ENCODE measurements at places on chromosomes 4 and X.
A peak's percentile ranks its signal among the peaks of the same experiment; 100 is the strongest.

GRCh38 chr4:88993246-88993645 is 63.7 kb downstream of the FAM13A start:
- no peak for DNase-seq

GRCh38 chr4:83247415-83248357 is 36.9 kb downstream of the COQ2 start:
- no peak for DNase-seq

DNA sequence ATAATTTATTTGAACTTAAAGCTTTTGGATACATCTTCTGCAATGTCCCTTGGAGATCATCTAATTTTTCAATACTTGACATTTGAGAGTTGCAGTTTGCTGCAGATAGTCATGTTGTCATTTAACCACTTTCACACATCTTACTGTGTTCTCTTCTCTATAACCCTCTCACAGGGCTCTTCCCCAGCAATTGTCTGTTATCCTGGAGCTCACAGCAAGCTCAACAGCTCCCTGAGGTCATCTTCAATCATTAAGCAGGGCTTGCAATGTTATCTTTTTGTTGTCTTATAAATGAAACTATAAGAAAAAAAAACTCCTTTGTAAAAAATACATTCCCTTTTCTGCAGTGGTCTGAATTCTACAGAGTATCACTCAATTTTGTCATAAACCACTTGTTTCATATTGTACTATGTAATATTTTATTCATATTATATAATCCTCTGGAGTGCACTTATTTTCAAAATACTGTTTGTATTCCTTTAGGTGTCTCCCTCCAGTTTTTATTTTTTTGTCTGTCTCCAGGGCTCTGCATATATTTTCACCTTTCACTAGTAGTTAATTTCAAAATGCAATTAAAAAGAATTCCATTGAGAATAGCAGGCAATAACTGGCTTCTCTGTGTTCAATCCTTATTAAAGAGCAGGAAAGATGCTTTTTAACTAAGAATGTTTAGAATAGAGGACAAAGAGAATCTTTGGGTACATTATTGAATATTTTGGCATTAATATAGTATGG is 106.3 kb upstream of the ARSJ start:
- DNase-seq = no peak

DNA sequence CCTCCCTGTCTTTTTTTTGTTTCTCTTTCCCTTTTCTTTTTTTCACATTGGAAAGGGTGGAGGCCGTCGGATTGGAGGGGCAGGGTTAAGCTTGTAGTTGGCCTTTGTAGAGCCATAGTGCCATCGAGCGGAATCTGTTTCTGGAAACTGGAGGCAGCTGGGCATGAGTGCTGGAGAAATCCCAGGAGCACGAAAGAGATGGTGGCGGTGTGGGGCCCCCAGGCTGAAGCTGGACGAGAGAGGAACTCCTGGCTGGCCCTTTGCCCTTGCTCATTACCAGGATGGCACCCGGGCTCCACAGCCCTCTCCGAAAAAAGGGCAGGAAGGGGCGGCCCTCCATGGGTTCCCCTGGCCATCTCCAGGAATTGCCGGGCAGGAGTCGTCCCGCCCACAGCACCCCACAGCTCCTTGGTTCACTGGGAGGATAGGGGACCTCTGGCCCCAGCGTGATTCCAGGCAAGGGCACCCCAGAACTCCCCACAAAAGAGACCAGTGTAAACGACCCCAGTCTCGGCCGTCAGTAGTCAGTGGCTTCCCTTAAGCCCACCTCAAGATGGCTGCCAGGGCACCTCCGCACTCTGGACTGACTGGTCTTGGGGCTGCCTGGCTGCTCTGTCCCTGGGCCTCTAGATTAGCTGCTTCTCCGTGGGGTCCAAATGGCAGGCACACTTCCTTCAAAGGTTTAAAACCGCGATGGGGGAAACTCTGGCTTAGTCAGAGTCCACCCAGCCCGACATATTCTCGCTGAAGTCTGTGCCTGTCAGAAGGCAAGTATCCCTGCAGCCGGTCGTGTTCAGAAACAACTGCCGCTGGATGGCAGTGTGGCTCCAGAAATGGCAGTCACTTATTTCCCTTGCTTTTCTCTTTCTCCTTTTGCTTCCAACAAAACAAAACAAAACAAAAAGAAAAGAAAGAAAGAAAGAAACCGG is 74.1 kb downstream of the NBDY start:
- DNase-seq = peak; percentile 20

- no peak for DNase-seq
Measured at GRCh38 chr4:20368926-20369325, 117.2 kb downstream of the SLIT2 start.

DNA sequence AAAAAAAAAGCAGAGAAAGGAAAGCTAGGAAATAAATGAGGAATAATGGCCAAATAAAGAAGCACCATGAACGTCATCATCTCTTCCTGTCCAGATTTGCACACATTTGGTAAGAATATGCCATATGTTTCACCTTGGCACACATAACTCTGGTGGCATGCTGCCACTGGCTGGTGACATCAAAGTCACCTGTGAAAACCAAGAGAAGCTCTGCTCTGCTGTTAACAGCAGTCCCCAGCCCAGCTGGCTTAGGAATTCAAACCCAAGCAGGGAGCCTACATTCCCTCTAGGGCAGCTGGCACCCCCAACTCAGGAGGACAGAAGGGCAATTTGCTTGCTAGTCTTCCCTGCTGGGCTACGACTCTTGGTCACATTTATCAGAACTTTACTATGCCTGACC is 77.6 kb downstream of the RASL11B start:
- DNase-seq = no peak

DNA sequence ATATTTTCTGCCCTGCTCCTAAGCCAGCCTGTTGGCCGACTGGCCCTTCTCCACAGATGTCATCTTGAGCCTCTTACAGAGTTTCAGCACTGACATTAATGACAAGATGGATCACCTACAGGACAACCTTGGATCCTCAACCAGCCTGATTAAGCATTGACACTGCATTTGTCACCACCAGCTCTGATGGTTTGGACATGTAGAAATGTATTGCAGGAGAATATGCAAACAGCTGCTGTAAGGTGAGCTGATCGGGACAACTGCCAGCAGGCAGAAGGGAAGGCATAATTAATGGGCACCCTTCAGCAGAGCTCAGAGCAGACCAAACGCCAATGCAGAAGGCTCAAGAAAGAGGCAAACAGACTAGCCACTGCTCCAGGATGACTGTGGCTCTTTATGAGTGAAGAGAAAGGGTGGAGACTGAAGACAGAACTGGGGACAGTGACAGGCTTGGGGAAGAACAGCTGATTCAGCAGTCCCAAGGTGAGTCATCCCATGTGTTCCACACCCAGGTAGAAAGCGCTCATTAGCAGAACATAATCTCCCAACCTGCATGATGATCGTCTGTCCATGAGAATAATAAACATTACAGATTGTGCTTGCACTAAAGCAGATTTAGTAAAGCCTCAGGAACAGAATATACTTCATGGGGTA is 6.7 kb downstream of the CORIN start:
- no peak for DNase-seq

DNA sequence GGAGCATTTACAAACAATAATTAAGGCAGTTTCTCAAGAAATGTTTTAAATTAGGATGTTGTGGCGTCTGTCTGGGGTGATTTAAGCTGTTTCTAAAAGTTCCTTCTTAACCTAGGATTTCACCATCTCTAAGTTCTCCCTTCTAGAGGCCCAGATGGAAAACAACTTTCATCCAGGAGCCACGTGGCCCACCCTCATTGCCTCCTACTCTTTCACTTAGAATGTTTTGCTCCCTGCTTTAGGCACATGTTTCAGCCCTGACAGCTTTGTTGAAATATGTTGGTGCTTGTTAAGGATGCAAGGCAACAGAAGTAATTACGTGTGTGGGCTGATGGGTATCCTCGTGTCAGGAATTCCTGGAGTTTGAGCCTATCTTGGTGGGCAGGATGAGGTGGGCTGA is 131.3 kb downstream of the GUCY2F start:
- DNase-seq = no peak

DNA sequence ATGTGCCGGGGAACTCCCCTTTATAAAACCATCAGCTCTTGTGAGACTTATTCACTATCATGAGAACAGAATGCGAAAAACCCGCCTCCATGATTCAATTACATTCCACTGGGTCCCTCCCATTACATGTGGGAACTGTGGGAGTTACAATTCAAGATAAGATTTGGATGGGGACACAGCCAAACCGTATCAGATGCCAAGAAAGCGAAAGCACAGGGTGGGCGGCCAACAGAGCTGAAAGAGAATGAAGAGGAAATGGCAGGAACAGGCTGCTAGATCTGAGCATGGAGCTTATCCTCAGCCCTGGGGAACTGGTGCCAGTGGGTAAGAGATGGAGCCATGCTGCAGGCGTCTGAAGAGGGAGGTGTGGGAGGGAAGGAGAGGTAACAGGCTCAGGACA is 117.7 kb upstream of the PNPLA4 start:
- DNase-seq = no peak

- no peak for DNase-seq
Measured at GRCh38 chrX:95764972-95765451, 919.6 kb upstream of the DIAPH2 start.

DNA sequence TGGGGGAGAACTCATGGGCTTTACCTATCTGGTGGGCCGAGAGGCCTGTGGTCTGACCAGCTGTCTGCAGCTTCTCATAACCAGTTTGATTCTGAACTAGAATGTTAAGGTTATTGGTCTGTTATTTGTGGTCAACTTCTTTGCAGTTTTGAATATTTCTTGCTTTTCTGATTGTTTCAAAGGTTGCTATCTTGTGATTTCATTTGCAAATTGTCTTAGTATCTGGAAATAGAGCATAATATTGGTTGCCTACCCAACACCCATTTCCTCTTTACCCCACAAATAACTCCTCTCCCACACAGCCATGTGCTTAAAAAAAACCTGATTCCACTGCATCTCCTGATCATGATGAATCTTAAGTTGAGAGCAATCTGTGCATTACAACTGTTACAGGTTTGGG is 39.1 kb upstream of the BMP2K start:
- no peak for DNase-seq
